RWPE2 (cell line): ENCODE measurements at places on chromosomes 13 and 19.

GRCh38 chr13:89361909-89362308 is 1690.7 kb downstream of the SLITRK5 start:
- DNase-seq: no peak

DNA sequence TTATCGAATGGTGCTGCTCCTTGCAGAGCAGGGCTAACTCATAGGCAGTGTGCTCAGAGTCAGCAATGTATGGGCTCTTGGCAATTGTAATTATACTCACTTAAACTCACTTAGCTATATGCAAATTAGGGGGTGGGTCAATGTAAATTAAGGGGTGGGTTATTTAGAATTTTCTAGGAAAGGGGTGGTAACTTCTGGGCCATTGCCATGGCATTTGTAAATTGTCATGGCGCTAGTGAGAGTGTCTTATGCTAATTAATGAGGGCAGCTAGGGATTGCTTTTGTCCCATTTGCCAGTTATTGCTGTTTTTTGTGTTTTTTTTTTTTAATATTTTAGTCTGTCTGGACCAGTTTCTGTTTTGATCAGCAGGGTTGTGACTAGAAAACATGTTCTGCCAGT is 68.4 kb downstream of the DIAPH3 start:
- DNase-seq: no peak

GRCh38 chr13:76968041-76968440 is 19.7 kb downstream of the ACOD1 start:
- DNase-seq: no peak

DNA sequence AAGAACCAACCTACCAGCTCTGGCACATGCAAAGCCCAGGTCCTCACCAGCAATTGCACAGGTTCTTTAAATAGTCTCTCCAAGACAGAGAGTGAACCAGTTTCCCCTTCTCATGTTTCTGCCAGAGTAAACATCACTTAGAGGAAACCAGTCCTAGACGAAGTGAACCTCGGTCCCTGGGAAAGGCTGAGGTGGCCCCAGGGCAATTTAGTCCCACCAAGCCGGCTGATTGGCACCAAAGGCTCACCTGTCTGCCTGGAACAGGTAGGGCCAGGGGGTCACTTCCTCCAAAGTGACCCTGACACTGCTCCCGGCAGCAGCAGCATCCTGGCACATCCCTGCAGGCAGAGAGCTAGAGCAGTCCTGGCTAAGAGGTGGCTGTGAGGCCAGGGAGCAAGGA is 122.9 kb upstream of the ZNF507 start:
- no peak for DNase-seq
